RWPE1 (cell line): ENCODE measurements at places on chromosomes 16 and 17.

GRCh38 chr17:80636361-80637018 lies 91.9 kb downstream of the RPTOR start:
- DNase-seq = no peak

GRCh38 chr17:22507823-22508222 lies 815.5 kb downstream of the KCNJ18 start:
- DNase-seq = no peak

DNA sequence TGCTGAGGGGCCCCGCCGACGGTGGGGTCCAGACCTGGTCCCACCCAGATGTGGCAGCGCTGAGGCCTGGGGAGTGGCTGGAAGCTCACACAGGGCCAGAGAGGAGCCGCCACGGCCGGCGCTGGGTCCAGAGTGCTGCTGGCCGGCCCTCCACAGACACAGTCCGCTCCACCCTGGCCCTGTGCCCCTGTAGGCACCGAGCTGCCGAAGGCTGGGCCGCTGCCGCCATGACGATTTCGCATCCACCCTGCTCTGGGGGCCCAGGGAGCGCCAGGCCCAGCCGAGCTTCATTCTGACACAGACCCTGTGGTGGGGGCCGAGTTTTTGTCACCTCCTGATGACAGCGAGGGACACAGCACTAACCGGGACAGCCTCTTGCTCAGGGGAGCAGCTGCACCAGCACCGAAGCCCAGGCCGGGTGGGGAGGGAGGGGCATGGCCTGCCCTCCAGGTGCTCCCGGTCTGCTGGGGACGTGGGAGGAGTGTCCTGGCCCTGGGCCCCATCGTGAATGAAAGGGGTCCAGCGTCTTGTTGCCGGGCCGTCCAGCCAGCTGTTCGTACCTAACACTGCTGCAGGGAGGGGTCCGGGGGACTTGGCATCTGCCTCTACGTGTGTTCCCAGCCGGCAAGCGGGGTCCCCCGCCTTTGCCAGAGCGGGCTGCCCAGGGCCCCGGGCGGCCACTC lies 27.1 kb upstream of the SSTR5 start:
- no peak for DNase-seq

- no peak for DNase-seq
Measured at GRCh38 chr16:79452671-79453070, 147.9 kb downstream of the MAF start.

GRCh38 chr17:79051306-79051705 lies 23.3 kb upstream of the ENGASE start:
- DNase-seq = no peak

DNA sequence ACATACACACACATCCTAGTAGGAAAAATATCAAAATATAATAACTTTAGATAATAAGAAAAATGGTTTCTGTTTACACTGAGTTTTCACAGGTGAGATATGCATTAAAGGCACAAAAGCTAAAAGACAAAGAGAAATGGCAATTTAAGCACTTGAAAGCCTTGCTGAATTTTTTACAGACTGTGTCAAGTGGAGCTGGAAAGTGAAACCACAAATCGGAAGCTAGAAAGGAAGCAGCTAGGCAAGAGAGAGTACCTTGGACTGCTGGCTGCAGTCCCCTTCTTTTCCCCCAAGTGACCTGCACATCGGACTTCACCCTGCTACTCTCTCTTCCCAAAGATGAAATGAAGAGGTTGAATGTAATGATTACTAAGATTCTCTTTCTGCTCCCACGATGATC lies 135.1 kb downstream of the CDH13 start:
- DNase-seq = no peak

- no peak for DNase-seq
Measured at GRCh38 chr17:5619088-5619740, 34.9 kb upstream of the NLRP1 start.

GRCh38 chr17:40101367-40102210 lies 1.2 kb upstream of the NR1D1 start:
- no peak for DNase-seq

- no peak for DNase-seq
Measured at GRCh38 chr17:82846061-82846691, 6.4 kb upstream of the ZNF750 start.

DNA sequence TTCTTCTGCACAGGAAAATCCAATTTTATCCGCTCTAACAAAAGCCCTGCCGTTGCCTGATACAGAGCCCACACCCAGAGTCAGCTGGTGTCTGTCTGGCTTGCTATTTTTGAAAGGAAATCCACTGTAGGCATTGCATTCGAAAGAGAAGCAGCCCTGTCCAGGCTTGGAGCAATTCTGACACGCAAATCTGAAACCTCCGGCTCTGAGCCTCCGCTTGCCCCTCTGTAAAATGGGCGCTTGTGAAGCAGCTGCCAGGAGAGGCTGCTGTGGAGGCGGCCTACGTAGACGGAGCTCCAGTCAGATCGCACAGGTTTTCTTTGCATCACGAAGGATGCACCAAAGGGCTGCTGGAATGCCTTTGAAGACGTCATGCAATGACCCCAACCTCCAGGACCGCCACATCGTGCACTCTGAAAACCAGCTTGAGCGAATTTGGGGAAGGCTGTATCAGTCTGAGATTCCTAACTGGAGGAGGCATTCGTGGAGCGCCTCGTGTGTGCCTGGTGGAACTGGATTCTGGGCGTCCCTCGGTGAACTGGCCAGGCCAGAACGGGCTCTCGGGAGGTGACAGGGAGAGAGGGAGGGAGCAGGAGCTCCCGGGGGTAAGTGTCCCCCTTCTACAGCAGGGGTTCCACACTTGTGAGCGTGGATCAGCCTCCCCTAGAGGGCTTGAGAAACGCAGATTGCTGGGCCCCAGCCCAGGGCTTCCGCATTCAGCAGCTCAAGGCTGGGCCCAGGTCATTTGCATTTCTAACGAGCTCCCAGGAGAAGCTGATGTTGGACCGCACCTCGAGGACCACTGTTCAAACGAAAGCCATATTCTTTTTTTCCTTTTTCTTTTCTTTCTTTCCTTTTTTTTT lies 215.5 kb downstream of the MRTFB start:
- peak; percentile 19 for DNase-seq

DNA sequence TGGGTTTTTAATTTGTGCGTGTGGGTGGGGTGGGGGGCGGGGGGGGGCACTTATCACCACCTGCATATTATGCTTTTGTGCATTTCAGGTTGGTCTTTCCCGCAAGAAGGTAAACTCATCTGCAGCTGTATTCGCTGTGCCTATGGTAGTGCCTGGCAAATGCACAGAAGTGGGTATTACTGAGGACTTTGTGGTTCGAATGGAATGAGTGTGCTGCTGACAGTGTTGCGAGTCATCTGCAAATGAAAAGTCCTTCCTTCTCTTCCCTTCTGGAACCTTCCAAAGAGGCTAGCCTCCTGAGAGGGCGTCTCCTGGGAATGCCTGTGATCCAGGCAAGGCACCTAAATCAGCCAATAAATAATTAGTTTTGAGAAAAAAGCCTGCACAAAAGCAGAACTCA lies 532.9 kb downstream of the MAF start:
- DNase-seq = peak; percentile 20

DNA sequence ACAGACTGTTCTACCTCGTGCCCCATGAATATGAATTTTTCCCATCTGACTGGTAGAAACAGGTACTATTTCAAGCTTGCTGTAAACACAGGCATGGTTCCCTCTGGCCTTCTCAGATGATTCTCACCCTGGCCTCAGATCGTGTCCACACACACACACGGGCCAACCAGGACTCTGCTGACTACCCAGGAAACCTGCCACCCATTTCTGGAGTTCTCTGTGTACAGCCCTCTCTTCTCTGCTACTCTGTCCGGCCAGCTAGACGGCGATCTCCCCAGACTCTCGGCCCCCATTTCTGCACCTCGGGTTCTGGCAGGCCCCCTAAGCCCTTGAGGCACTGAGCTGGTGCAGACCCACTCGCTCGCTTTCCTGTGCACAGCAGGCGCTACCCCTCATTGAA lies 31.2 kb downstream of the RPA1 start:
- DNase-seq = no peak

DNA sequence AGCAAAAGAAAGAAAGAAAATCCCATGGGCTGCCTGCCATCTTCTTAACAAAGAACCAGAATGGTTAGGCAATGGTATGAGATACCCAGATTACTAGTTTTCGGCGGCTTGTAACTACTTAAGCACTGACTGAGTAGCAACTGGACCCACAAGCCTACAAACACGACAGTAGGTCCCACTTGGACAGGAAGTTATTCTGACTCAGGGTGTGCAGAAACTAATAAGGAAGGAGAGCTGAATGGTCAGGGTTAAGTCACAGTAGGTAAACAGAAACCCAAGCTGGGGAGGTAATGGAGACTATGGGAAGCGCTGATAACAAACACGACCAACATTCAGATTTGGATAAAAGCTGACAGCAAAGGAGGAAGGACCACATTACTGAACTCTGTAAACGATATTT lies 10.4 kb upstream of the HLF start:
- DNase-seq = no peak

DNA sequence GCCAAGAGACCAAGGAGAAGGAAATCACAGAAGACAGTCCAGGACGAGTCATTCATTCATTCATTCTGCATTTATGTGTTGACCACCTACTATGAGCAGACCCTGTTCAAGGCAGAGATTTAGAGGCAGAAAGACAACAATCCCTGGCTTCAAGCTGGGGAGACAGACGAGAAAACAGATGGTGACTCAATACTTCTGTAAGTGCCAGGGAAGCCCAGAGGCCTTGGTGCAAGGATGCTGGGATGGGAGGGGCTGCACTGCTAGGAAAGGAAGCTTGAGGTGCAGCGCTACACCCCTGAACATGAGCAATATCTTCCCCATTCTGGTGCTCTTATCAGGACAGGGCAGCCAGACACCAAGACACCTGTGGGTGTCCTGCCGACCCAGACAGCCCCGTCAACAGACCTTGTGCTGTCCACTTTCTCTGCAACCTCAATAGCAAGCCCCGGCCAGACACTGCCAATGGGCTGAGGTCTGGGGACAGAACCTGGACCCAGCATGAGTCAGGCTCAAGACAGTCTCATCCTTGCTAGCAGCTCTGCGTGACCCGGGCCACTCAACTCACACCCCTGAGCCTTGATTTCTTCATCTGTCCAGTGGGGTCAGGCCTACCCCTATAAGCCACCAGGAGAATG lies 163.5 kb downstream of the COPRS start:
- DNase-seq = no peak

- DNase-seq = no peak
Measured at GRCh38 chr16:80355335-80355734, 185.5 kb upstream of the DYNLRB2 start.

DNA sequence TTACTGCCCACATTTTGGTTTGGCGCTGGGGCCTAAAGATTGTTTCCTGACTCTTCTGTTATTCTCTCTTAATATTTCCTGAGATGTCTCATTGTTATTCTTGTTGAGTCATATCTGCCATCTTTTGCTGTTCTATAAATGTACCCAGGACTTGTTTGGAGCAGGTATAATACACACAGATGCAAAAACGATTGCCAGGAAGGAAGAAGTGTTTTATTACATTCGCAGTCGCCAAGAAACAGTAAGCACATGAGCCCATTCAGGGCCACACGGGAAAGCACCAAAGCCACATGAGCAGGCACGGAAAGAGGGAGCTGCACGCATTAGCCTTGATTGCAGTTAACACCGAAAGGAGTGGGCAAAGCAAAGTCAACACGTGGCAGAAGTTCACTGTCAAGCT lies 70.2 kb downstream of the ARHGAP44 start:
- DNase-seq = no peak

- DNase-seq = no peak
Measured at GRCh38 chr16:19186408-19186807, 18.4 kb downstream of the SYT17 start.

DNA sequence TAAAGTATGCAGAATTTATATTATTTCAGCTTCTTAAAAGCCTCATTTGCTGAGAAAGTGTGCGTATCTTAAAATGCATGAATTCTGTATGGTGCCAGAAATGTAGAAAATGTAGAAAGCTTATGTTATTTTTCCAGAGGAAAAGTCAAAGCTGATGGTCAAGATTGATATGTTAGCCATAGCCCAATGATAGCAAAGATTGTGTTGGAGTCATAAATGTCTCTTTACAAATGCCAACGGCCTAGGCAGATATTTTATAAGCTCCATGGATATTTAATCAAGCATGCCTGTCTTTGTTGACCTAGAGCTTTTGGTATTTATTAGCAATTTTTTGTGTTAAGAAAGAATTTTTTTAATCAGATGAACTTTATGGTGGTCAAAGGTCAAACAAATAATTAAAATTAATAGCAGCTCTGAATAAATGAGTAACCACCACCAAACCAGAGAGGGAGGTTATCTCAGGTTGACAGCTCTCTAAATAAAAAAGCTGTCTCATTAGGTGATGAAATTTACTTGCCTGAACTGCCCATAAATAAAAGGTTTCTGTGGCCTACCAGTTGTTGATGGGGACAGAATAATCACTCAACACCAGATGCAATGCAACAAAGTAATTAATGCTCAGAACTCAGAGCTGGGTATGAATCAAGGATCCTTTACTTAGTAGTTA lies 28.5 kb downstream of the CLEC3A start:
- no peak for DNase-seq

DNA sequence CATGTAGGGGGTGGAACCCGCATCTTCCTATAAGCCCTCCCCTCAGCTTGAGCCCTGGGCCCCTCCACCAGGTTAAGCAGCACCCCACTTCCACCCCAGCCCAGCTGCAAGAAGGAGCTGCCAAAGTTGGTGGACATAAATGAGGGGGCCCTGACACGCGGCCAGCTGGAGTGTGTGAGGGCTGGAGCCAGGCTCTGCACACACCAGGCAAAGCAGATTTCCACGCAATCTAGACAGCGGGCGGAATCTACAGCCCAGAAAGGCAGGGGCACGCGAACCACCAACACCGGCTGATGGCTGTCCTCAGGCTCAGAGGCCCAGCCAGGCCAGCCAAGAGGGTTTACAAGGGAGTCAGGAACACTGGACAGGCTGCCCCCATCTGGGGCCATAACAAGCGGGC lies 171.2 kb downstream of the ZNF423 start:
- DNase-seq = no peak

- peak; percentile 5 for DNase-seq
Measured at GRCh38 chr16:76278980-76279379, 1.8 kb downstream of the CNTNAP4 start.

DNA sequence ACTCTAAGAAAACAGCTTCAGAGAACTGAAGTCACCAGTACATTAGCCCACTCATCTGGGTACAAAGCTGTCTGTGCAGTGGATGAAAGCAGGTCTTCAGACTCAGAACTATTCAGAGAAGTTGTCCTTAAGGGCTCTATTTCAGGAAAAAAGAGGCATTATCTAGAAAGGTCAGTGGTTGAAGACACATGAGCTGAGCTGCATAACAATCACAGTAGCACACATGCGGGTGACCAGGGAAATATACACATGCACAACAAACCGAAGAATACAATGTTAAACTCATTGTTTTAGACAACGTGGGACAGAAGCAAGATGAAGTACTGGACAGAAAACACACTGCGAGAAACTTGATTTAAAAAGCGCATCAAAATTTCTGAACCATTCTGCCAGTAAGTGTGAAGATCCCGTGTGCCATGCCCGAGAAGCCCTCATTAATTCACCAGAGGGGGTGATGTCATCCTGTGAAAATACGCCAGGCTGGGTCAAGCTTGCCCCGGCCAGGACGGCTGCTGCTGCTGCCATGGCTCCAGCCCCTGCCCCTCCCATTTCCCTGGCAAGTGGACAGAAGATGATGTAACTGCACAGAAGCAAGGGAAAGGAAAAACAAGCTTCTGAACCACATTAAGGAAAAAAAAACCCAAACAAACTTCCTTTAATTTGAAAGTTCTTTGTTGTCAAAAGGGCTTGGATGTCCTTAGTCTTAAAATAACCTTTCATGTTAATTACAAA lies 10.1 kb downstream of the DYNC1LI2 start:
- peak; percentile 87 for DNase-seq
